ENCODE measurements at places on chromosomes 1 and 21. TPM values are rescaled to one million over a fixed set of nuclear protein-coding genes. Genes with fewer than 3 reads are reported as not detected.

C1orf87 gene
- total RNA-seq = not detected

FCRL4 gene
- not detected for total RNA-seq

CGN gene
- total RNA-seq = 48.9 TPM

THEM5 gene
- 0.09 TPM for total RNA-seq

FABP3 gene
- total RNA-seq = 28.2 TPM

HSF2BP gene
- 0.14 TPM for total RNA-seq

SH3GLB1 gene
- total RNA-seq = 16.8 TPM

TOR1AIP2 gene
- 124 TPM for total RNA-seq

CRYBG2 gene
- total RNA-seq = under 0.01 TPM

TSACC gene
- not detected for total RNA-seq

TAF12 gene
- 9.5 TPM for total RNA-seq

TRPM2 gene
- total RNA-seq = 0.65 TPM

C1orf141 gene
- not detected for total RNA-seq

CYP4A22 gene
- 66.9 TPM for total RNA-seq

CFAP107 gene
- not detected for total RNA-seq

TCHHL1 gene
- total RNA-seq = not detected

SSBP3 gene
- 7.7 TPM for total RNA-seq

RABIF gene
- total RNA-seq = 3.9 TPM

EPHA10 gene
- 0.09 TPM for total RNA-seq

SPEN gene
- 17.9 TPM for total RNA-seq

NUF2 gene
- total RNA-seq = not detected

TSHB gene
- total RNA-seq = not detected

RPE65 gene
- total RNA-seq = not detected

LCE1E gene
- not detected for total RNA-seq

FCAMR gene
- 0.59 TPM for total RNA-seq

IRF6 gene
- total RNA-seq = 0.51 TPM

HP1BP3 gene
- total RNA-seq = 115 TPM

ITSN1 gene
- total RNA-seq = 52.0 TPM

GPATCH2 gene
- 11.2 TPM for total RNA-seq

ZNF670 gene
- 2.3 TPM for total RNA-seq
